ENCODE measurements at places on chromosomes 7 and 10. TPM values are rescaled to one million over a fixed set of nuclear protein-coding genes. Genes with fewer than 3 reads are reported as not detected.

Gene CDC14C
- total RNA-seq, result not detected

Gene LIPM
- total RNA-seq, result not detected

Gene CHCHD1
- 27.4 TPM for total RNA-seq

Gene SVIL
- total RNA-seq, result 403 TPM

Gene CALD1
- 122 TPM for total RNA-seq

Gene OSBPL3
- 4.3 TPM for total RNA-seq

Gene PPP1R3C
- total RNA-seq, result 236 TPM

Gene EFCAB10
- total RNA-seq, result not detected

DNA sequence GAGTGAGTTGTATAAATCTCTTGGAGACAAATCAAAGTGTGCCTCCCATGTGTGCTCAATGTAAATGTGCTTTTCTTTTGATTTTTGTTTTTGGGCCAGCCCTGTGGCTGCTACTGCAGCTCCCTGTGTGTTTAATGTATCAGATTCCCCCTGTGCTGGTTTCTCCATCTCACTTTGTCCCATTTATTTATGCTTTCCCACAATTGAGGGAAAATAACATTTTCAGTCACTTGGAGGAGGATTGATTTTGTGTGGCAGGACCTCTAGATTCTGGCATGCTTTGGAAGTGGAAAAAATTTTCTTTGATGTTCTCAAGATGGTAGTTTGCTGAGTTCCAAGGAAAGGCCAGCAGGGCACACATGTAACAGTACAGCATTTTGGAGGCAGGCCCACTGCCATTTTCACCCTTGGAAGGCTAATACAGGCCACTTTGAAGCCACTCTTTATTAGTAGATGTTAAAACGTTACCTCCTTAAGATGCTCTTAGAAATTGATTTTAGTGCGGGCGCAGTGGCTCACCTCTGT is 323.6 kb downstream of the BICC1 start:
- no peaks in the 10 kb centered on the region for H3K36me3 ChIP-seq
- H3K27ac ChIP-seq, result no peak overlapping the region
- peaks cover 3% of the 10 kb centered on the region for H3K27me3 ChIP-seq

- no peaks in the 10 kb centered on the region for H3K27me3 ChIP-seq
- H3K4me3 ChIP-seq, result peak overlapping the region; percentile 97
- H3K27ac ChIP-seq, result peak overlapping the region; percentile 99
- H3K4me1 ChIP-seq, result peaks cover 67% of the 10 kb centered on the region
- no peaks in the 10 kb centered on the region for H3K36me3 ChIP-seq
- DNase-seq, result no peak
These were observed 1.4 kb downstream of the FBXW4 start for GRCh38 chr10:101693651-101693977.

DNA sequence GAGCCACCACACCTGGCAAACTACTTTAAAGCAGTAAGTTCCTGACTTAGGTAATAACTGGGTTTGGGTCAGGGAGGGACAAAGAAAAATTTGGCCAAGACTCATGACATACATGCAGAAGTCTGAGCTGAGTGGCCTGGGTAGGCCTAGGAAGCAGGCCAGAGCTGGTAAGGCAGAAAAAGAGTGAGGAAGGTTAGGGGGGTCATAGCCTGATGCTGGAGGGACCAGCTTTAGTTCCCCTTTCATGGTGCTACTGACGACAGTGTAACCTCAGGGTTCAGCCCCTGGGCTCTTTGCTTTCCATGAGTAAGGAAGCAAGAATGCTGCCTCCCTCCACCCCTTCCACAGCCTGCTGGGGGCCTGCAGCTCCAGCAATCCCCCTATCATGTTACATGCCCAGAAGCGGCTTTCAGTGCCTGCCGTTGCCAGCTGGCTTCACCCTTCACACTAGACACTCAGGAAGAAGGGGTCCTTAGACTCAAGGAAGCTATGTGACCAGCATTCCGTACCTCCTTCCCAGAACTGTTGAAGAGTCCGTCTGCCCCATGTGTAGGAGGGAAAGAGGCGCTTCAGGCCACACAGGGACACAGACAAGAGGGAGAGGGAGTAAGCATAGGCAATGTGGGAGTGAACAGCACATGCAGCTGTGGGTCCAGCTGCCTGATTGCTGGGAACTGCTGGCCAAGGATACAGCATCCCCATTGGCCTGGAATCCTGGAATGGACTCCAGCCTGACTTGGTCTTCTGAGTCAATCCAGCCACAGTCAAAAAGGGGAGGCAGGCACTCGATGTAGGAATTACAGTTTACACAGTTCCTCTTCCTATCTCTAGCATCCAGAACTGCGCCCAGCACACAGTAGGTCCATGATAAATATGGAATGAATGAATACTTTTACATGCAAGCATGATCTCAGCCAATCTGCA is 4.1 kb upstream of the PLAU start:
- peak; percentile 69 for DNase-seq
- peaks cover 11% of the 10 kb centered on the region for H3K27me3 ChIP-seq
- no peaks in the 10 kb centered on the region for H3K36me3 ChIP-seq
- no peak overlapping the region for H3K4me3 ChIP-seq
- H3K4me1 ChIP-seq, result peaks cover 61% of the 10 kb centered on the region

GRCh38 chr7:150855476-150856302 is 3.4 kb downstream of the AOC1 start:
- DNase-seq, result no peak
- peaks cover 57% of the 10 kb centered on the region for H3K27me3 ChIP-seq
- no peak overlapping the region for H3K4me3 ChIP-seq
- no peak overlapping the region for H3K27ac ChIP-seq
- no peaks in the 10 kb centered on the region for H3K36me3 ChIP-seq
- no peaks in the 10 kb centered on the region for H3K4me1 ChIP-seq

- no peaks in the 10 kb centered on the region for H3K4me1 ChIP-seq
- no peak for DNase-seq
- H3K36me3 ChIP-seq, result no peaks in the 10 kb centered on the region
- H3K27me3 ChIP-seq, result no peaks in the 10 kb centered on the region
These were observed 166.1 kb upstream of the KIAA1217 start for GRCh38 chr10:24042884-24043283.

- H3K27ac ChIP-seq, result no peak overlapping the region
- H3K4me3 ChIP-seq, result no peak overlapping the region
- H3K4me1 ChIP-seq, result no peaks in the 10 kb centered on the region
- no peaks in the 10 kb centered on the region for H3K36me3 ChIP-seq
These were observed 138.7 kb upstream of the PCLO start for GRCh38 chr7:83301416-83301815.

DNA sequence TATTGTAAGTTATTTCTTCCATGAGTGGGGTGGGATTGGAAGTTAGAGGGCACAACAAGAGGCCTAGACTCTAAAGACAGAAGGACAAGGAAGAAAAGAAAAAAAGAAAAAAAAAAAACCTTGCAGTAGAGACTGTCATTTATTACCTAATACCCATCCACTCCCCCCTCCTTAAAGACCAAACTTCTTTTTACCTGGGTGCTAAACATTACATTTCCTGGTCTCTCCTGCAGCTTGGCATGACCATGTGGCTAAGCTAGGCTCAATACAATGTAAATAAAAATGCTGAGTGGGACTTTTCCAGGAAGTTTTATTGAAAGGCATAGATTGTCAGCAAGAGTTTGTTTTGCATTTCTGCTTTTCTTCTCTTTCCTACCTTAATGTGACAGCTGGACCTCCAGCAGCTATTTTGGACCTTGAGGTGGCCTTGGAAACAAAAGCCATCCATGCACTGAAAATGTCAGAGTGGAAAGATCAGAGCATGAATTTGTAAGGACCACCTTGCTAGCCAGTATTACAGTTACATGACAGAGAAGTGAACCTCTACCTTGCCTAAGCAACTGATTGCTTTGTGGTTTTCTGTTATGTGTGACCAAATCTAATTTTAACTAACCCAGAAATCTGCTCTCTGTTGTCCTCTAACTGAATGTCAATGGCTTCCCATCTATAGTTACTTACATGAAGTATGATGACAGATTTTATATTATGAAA is 81.3 kb upstream of the SFMBT2 start:
- no peaks in the 10 kb centered on the region for H3K36me3 ChIP-seq
- H3K27me3 ChIP-seq, result peaks cover 17% of the 10 kb centered on the region
- no peak overlapping the region for H3K4me3 ChIP-seq
- no peak for DNase-seq
- no peak overlapping the region for H3K27ac ChIP-seq
- peaks cover 22% of the 10 kb centered on the region for H3K4me1 ChIP-seq

GRCh38 chr7:1501487-1502270 is 2.5 kb downstream of the INTS1 start:
- peaks cover 31% of the 10 kb centered on the region for H3K4me1 ChIP-seq
- no peak overlapping the region for H3K4me3 ChIP-seq
- no peak overlapping the region for H3K27ac ChIP-seq
- peaks cover 62% of the 10 kb centered on the region for H3K36me3 ChIP-seq

- no peak overlapping the region for H3K27ac ChIP-seq
- DNase-seq, result no peak
- H3K27me3 ChIP-seq, result no peaks in the 10 kb centered on the region
- H3K36me3 ChIP-seq, result no peaks in the 10 kb centered on the region
These were observed 120.9 kb downstream of the SEMA3D start for GRCh38 chr7:85065888-85066485.

DNA sequence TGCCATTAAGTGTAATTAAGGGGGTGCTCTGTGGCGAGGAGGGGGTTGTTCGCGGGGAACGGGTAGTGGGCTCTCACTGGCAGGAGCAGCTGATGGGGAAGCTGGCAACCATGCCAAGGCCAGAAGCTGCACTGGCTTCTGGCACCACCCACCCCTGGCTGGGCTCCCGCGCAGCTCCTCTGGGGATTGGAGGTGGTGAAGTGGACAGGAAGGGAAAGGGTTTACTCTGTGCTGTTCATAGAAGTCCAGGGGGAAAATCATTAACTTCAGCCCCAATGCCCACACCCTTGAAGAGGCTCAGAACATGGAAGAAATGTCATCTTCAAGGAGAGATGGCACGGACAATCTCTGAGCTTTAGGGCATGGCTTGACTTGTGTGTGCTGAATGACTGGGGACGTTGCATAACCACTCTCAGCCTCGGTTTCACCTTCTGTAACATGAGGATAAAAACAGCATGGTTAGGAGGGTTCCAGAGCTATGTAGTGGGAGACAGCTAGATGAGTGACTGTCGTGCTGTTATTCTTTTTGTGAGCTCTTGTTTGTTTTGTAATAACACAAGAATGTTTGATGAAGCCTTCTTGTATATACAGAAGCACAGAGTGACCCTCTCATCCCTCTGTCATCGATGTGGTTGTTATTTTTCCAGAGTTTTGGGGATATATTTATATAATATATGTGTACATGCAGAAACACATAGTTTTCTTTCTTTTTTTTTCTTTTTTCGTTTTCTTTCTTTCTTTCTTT is 29.9 kb downstream of the KAZALD1 start:
- H3K27ac ChIP-seq, result no peak overlapping the region
- H3K4me1 ChIP-seq, result no peaks in the 10 kb centered on the region
- DNase-seq, result no peak
- peaks cover 100% of the 10 kb centered on the region for H3K27me3 ChIP-seq

GRCh38 chr10:114420811-114421485 is 16.6 kb upstream of the AFAP1L2 start:
- H3K4me3 ChIP-seq, result no peak overlapping the region
- peaks cover 3% of the 10 kb centered on the region for H3K4me1 ChIP-seq
- peaks cover 21% of the 10 kb centered on the region for H3K27me3 ChIP-seq
- no peak for DNase-seq
- no peak overlapping the region for H3K27ac ChIP-seq

GRCh38 chr7:93245525-93246432 is 13.6 kb downstream of the VPS50 start:
- no peaks in the 10 kb centered on the region for H3K27me3 ChIP-seq
- DNase-seq, result no peak
- H3K4me1 ChIP-seq, result peaks cover 5% of the 10 kb centered on the region
- no peak overlapping the region for H3K27ac ChIP-seq
- no peak overlapping the region for H3K4me3 ChIP-seq

GRCh38 chr7:118252087-118252486 is 27.6 kb downstream of the ANKRD7 start:
- H3K4me1 ChIP-seq, result no peaks in the 10 kb centered on the region
- H3K27ac ChIP-seq, result no peak overlapping the region
- no peaks in the 10 kb centered on the region for H3K27me3 ChIP-seq
- no peaks in the 10 kb centered on the region for H3K36me3 ChIP-seq
- DNase-seq, result no peak

DNA sequence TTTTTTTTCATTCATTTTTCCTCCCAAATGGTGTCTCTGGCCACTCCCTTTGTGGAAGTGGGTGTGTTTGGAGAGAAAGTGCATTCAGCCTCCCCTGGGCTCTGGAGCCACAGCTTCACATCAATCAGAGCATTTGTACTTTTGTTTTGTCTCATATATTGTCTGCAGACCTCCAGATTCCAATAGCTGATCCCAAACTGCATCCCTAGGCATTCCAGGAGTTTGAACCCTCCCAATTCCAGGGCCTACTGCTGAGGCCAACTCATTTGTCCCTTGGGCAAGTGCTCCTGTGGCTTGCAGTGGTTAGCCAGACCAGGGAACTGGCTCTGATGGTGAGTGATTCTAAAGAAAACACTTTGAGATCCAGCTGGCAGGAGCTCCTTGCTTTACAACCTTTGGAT is 163.3 kb downstream of the IPMK start:
- H3K27ac ChIP-seq, result no peak overlapping the region
- DNase-seq, result no peak
- peaks cover 1% of the 10 kb centered on the region for H3K27me3 ChIP-seq

- DNase-seq, result no peak
- H3K4me3 ChIP-seq, result no peak overlapping the region
- no peaks in the 10 kb centered on the region for H3K27me3 ChIP-seq
These were observed 521.4 kb upstream of the GHITM start for GRCh38 chr10:83617692-83618545.

GRCh38 chr7:152185558-152185957 is 160.1 kb downstream of the GALNT11 start:
- H3K4me3 ChIP-seq, result no peak overlapping the region
- peaks cover 78% of the 10 kb centered on the region for H3K36me3 ChIP-seq
- DNase-seq, result no peak
- peaks cover 22% of the 10 kb centered on the region for H3K4me1 ChIP-seq

DNA sequence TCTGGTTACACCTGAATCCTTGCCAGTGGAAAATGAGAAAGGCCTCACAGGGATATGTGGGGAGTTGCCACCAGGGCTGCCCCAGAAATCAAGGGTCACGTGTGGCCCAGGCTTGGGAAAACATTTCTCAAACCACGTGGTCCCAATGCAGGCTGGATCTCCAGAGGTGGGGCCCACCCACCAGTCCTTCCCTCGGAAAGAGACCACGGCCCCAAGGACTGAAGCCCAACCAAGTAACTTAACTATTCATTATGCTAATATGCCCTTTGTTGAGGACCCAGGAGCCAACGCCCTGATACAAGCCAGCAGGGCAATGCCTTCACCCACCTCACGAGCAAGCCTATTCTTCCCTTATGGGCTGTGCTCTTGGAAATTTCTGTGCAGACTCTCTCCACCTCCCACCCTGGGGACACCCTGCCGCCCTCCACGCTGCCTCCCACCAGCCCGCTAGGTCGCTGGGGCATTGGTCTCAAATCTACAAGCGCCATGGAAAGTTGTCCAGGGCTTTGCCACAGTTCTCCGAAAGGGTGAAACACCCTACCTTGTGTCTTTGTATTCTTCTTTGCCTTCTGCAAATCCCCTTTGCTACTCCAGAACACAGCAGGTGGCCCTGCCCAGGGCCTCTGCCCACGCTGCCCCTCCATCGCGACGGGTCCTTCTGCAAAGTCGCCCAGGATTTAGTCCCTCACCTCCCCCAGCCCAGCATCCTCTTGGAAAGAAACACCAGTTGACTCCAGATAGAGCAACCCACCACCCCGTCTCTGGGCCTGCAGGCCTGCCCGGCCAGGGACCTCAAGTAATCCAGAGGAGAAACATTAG is 8.8 kb downstream of the TNS3 start:
- no peaks in the 10 kb centered on the region for H3K36me3 ChIP-seq
- no peak for DNase-seq
- peak overlapping the region; percentile 60 for H3K27ac ChIP-seq

- H3K27ac ChIP-seq, result peak overlapping the region; percentile 96
- DNase-seq, result peak; percentile 78
- H3K4me1 ChIP-seq, result peaks cover 91% of the 10 kb centered on the region
- H3K4me3 ChIP-seq, result peak overlapping the region; percentile 73
These were observed 343 bp upstream of the C10orf71 start for GRCh38 chr10:49298671-49298982.
